Cerebellum (tissue), 4 donors: ENCODE measurements at places on chromosomes 2 and 18. TPM values are rescaled to one million over a fixed set of nuclear protein-coding genes. Genes with fewer than 3 reads are reported as not detected.

GRCh38 chr2:217444932-217445331 is 557.9 kb downstream of the TNS1 start:
- DNase-seq, result no peak

Gene CDC42EP3
- total RNA-seq, result 14.7 TPM

GRCh38 chr2:24505534-24506275 is 14.7 kb downstream of the NCOA1 start:
- no peak for DNase-seq

- no peak for DNase-seq
Observed at GRCh38 chr2:201448061-201448460, 3.2 kb downstream of the TRAK2 start.

- no peak for DNase-seq
Observed at GRCh38 chr2:236088368-236089057, 79.7 kb downstream of the GBX2 start.

- DNase-seq, result no peak
Observed at GRCh38 chr18:63177919-63178821, 141.4 kb downstream of the BCL2 start.

DNA sequence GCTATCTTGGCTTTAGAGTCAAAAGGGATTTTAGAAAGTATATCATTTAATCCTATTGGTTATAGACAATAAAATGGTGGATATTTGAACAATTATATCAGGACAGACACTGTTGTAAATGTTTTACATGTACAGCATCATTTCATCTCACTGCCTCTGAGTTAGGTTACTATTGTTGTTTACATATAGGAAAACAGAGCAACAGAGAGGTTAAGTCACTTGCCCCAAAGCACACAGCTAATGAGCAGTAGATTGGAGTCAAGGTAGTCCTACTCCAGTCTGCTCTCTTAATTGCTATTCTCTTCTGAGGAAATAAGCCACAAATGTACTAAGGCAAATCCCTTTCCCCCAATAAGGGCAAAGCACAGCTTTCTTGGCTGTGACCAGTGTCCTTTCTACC is 142.9 kb downstream of the MTX2 start:
- DNase-seq, result no peak

Gene GALR1
- total RNA-seq, result 1.4 TPM
